NCI-H187 (cell line): ENCODE measurements at places on chromosomes 3 and 15.

GRCh38 chr3:157081626-157082210 lies 78.2 kb downstream of the CCNL1 start:
- no peak for DNase-seq

DNA sequence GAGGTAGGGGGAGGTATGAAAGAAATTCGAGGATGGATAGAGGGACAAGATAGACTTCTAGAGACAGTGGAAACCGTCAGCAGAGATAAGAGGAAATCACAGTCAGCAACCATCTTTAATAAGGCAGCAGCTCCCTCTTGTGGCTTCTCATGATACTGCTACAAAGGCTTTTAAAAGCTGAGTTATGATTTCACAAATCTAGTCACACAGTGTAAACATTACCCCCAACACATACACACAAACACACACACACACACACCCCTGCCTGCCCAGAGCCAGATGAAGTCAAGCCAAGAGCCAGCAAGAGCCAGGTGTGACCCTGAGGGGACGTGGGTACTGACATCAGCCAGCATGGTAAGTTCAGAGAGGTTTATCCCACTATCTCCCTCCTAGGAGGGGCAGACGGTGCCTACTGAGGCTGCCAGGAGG lies 18.9 kb upstream of the TGM5 start:
- peak; percentile 21 for DNase-seq

GRCh38 chr15:39942101-39942752 lies 8.3 kb downstream of the EIF2AK4 start:
- DNase-seq, result no peak

- no peak for DNase-seq
Measured at GRCh38 chr3:115635406-115635805, 12.1 kb downstream of the GAP43 start.

DNA sequence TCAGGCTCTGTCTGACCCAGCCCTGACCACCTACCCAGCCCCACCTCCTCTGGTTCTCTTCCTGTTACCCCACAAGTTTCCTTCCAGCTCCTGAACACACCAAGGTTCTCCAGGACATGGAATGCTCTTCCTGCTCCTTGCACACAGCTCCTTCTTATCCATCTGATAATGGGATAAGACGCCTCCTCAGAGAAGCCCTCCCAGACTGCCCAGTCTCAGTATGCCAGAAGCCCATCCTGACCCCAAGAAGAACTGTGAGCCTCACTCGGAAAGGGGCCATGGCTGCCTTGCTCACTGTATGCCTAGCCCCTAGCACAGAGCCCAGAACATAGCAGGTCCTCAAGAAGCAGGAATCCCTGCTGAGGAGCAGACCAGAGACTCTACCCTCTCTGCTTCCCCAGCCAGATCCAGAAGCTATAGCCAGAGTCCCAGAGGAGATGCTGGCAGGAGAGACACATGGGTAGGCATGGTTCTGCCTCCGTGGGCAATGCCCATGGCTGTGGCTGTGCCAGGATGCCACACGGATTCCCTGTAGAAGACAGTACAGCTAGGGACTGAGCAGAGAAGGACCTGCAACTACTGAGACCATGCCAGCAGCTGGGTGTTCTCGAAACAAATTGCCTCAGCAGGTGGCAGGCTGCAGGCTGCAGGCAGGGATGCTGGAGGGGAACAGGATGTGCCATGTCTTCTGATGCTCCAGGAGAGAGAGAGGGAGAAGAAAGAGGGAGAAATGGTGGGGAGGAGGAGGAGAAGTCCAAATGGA lies 74.0 kb upstream of the LINGO1 start:
- no peak for DNase-seq

- DNase-seq, result no peak
Measured at GRCh38 chr15:33872416-33873106, 95.7 kb upstream of the CHRM5 start.

- peak; percentile 35 for DNase-seq
Measured at GRCh38 chr3:50260027-50260941, 8.7 kb upstream of the SEMA3B start.

DNA sequence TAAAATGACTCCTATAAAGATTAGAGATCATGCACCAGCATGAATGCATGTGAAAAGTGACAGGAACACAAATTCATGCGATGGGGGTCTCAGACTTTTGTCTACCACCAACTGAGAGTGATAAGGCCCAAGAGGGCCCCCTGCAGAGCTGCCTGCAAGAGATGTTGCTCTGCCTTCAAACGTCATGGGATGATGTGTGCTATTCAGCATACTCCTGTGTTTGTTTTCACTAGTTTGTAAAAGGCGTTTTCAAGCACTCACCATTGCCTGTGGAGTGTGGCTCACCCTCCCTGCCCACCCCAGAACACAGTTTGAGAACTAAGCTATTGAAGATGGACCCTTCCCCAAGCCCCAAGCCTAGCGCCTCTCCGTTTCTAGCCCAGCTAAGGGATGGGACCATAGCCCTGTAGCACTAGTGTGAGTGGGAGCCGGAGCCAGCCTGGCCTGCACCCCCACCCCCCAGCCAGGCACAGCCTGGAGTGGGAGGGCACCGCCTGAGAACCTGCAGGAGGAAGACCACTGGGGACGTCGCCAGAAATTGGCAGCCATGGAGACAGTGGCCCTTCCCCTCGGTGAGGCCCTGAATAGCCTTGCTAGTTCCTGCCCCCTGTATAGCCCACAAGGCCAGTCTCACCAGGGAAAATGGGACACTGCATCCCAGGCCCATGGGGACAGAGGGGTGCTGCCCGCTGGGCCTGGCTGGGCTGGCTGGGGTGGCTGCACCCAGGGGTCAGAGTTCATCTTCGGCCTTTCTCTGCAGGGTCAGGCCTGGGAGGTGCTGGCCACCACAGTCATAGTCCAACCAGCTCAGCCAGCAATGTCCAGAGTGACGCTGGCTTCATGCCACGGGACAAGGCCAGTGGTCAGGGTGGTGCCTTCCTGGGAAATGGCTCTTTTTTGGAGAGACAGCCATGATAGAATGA lies 22.6 kb upstream of the KLF13 start:
- no peak for DNase-seq

DNA sequence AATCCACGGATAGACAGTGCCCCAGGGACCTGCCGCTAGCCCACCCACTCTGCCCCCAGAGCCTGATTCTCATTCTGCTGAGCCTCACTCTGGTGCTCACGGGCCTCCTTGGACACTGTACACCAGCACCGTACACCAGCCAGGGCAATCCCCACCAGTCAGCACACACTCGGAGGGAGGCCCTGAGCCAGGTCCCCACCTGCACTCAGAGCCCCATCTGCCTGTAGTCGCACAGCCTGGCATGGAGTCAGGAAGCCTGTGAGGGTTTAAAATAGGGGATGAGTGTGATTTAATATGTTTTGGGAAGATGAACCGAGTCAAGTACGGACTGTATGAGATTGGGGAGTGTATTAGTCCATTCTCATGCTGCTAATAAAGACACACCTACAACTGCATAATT lies 223.0 kb downstream of the SLCO3A1 start:
- no peak for DNase-seq

- DNase-seq, result no peak
Measured at GRCh38 chr15:78069052-78069414, 8.5 kb downstream of the TBC1D2B start.

- DNase-seq, result no peak
Measured at GRCh38 chr15:95758851-95759250, 571.6 kb upstream of the NR2F2 start.

DNA sequence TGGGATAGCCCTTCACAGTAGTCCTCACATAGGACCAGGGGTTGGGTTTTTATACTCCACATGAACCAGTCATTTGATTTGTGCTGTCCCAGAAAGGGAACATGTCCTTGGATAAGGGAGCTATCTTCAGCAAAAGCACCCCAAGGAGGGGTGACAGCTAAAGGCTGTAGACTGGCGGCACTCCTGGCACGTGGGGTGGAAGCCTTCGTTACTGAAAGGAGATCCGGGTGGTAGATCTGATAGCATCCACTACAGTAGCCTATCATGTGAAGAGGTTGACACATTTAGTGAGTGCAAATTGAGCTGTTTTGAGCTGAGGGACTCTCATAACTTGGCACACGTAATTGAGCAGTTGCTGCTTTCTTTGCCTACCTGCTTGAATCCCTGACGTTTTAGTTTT lies 588.8 kb upstream of the GOLIM4 start:
- DNase-seq, result no peak

DNA sequence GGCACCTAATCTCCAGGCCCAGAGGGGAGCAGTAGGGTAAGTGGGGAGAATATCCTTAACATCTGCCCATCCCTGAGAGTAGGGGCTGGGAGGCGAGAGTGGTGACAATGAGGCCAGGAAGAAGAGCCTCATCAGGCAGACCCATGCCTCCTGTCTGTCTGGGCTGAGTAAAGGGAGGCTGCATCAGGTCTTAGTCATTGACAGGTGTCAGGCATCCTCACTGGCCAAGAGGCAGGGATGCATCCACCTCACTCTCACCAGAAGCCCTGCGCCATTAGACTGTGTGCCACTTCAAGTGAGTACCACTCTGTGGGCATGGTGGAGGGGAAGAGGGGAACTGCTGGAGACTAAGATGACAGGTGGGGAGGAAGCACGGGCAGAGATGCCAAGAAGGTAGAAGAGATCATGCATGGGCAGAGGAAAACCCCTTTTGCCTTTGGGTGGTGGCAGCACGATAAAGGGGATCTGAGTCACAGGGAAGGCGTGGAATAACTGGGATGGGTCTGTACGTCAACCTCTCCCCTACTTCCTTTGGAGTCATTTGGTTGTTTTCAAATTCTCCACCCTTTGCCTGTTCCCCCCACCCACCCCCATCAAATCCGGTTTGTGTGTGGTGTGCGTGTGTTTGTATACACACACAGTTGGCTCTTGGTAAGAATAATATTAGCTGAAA lies 14.1 kb downstream of the ANAPC13 start:
- DNase-seq, result no peak

DNA sequence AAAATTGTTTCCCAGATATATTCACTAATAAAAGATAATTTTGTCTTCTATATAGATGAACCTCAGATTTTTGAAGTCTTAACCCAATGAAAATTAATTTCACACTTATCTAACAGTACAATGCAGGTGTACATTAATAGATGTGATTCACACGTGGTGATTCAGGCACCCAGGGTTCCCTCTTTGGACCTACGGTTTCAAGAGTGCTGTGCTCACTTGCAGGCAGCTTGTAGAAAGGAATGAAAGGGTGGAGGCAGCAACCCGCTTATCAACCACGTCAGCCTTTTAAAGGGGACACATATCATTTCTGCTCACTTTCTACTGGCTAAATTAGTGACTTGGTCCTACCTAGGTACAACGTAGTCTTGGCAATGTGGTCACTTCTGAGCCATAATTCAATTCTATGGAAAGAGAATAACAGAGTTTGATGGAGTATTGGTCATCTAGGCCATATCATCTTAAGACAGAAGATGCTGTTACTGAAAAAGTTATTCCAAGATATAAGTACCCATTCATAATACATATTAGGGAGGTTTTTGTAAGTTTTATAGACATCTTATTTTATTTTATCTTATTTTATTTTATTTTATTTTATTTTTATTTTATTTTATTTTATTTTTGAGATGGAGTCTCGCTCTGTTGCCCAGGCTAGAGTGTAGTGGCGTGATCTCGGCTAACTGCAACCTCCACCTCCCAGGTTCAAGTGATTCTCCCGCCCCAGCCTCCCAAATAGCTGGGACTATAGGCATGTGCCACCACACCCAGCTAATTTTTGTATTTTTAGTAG lies 37.9 kb downstream of the ACP3 start:
- DNase-seq, result no peak

DNA sequence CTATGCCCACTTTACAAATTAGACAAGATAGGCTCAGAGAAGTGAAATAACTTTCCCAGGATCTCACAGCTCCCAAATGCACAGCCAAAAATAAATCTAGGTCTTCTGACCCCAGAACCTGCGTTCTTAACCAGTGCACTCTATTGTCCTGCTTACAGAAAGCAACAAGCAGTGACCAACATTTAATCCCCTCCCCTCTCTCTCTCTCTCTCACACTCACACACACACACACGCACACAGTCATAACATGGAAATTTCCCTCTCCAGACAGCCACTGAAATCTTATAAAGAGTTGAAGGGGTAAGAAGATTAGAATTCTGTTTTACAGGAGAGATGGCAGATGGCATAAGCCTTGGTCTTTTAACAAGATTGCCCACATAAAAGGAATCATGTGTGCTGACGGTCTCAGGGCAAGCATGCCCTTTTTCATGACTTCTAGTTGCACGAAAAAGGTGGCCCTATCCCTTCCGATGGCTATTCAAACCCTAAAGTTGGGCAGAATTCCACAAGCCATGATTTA lies 29.4 kb downstream of the EOGT start:
- DNase-seq, result no peak

DNA sequence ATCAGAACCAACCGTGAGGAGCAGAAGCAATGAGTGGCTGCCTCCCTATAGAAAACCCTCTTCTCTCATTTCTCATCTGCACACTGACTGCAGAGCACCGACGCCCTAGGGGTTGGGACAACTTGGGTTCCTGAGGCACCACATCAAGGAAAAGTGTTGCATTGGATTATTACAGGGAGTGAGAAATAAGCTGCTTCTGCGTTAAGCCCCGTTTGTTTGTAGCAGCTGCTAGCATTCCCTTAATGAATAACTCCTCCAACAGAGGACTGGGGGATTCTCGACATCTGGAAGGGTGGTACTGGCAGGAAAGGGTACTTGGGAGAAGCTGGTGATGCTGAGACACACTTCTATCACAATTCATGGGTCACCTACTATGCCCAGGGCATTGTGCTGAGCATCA lies 25.3 kb upstream of the AGBL1 start:
- no peak for DNase-seq

- no peak for DNase-seq
Measured at GRCh38 chr15:65331811-65332210, 27.3 kb downstream of the RNU5B-1 start.

DNA sequence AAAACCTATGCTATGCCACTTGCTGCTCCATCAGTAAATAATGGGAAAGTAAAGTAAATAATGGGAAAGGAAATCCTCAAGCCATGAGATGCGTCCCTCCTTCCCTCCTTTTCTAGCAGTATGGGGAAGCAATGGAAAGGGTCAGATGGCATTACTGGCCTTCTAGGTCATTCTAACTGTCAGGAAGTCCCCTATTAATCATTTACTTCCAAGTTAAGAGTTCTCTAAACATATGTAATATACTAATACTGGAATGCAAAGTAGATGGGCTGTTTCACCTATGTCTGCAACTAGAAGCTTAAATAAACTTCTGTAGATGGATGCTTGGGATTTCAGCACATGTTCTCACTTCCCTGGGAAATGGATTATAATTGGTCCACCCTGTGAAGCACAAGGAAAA lies 55.9 kb downstream of the MDFIC2 start:
- no peak for DNase-seq

DNA sequence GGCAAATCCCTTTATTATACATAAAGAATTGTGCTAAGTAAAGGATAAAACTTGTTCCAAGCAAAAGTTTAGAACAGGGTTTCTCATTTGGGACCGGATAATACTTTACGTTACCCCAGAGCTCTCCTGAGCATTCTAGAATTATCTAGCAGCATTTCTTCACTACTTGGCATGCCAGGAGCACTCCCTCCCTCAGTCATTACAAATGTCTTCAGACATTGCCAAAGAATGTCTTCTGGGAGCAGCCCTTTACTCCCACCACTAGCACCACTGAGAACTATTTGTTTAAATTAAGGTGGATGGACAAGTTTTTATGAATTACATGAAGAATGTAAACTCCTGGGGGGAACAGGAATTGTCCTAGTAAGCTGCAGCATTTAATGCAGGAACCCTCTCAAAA lies 516.4 kb downstream of the GBE1 start:
- no peak for DNase-seq
